ENCODE measurements at places on chromosomes 11 and 22.

GRCh38 chr22:37664249-37665101 lies 6.0 kb downstream of the PDXP start:
- no peak for DNase-seq

DNA sequence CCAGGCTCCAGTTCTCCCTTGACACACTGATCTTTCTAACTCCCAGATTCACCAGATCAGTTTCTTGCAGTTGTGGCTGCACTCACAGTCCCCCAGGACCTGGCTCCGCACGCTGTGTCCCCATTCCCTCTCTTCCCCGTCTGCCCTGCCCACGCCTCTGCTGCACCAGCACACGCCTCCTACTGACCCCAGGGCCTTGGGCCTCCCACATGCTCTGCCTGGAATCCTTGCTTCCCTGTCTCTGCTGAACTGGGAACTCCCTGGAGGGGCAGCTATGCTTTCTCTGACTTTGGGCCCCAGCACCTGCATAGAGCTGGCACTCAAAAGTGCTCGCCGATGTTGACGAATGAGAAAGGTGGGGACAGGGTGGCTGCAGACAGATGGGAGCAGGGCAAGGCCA lies 68.9 kb downstream of the MYO7A start:
- DNase-seq: no peak

DNA sequence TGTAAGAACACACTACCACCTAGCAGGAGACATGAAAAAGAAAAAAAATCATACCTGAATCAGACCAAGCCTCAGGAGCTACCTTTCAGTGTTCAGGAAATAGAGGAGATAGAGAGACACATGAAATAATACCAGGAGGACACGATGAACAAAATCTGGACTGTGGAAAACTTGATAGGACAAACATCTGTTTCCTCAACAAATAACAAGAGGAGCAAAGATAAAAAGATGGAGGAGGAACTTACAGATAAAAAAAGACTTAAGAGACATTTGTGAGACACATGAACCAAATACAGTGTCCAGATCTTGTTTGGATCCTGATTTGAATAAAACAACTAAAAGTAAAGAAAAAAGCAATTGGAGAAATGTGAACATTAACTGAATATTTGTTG lies 12.4 kb upstream of the KCNE3 start:
- DNase-seq: no peak

DNA sequence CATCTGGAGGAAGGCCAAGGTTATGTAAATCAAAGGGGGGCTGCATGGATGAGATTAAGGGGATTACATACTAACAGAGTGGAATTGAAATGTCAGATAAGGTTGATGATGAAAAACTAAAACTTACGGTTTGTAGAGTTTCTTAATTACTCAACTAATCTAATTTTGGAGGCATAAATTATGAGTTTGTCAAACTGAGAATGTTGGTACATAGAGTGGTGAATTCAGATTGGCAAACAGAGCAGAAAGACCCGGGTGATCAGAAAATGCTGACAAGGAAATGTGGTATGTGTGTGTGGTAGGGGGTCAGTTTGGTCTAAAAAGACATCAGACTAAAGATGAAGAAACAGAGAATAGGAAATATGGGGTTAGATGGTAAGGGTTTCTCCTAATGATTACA lies 11.0 kb downstream of the MS4A6E start:
- DNase-seq: no peak

DNA sequence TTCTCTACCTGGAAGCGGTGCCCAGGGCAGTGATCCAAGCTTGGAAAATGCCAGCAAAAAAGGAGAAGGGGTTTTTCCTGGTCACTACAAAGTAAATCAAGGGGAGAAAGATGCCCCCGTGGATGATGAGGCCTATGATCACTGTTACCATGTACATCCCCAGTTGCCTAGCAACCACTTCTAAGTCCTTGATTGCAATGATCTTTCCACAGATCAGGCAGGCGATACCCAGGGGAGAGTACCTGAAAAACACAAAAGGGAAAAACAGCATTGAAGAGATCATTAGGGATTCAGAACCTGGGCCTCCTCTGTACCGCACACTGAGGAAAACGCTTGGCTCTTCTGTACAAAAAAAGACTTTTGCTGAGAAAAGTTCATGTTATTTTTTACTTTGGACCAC lies 127.1 kb downstream of the SLC1A2 start:
- no peak for DNase-seq

GRCh38 chr22:50173311-50173982 lies 2.9 kb downstream of the PANX2 start:
- no peak for DNase-seq

- no peak for DNase-seq
These were observed 553 bp downstream of the NAALAD2 start for GRCh38 chr11:90135016-90135415.

DNA sequence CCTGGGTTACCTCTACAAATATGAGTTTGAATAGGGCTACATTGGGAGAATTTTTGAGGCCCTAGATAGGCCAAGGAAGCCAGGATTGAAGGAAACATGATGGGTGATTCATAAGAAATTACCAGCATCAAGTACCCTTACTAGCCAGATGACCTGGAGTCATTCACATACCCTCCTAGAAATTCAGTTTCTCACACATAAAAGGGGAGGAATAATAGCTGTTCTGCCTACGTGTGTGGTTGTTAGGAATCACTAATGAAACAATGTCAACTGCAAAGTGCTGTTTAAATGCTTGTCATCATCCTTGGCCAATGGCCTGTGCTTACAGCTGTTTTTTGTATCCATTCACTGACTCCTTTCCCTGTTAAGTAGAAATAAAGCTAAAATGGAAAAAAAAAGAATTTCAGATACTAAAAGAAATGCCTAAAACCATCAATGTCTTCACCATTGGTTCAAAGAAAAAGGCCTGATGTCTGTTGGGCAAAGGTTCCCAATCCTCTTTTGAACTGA lies 114.4 kb downstream of the NCAM1 start:
- DNase-seq: no peak

DNA sequence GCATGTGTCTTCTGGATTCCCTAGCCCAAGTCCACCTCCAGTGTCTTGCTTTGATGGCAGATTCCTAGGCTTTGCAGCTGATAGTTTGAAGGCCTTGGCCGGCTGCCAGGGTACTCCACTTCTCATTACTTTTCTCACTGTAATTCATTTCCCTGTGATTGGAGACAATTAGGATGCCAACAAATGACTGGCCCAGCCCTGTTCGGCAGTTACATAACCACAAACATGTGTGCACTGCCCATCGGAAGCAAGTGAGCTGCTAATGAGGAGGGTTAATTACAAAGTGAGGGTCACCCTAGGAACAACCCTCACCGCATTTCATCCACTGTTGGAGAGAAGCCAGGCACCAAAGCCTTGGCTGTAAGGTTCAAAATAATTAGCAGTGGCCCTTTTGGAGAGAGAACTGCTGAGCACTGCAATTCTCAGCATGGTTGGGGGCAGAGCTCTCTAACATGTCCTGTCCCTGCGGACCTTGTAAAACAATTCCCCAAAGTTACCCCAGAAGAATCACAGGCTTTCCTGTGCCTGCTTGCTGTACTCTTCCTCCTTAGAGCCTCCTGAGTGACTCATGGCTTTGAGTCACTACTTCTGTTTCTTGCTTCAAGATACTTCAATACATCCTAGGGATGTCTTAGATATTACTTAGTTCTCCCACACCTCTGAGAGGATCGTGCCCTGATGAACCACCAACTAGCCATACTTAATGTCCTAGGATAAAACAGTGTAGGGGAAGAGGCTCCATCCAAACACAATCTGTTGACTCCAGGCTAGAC lies 109.7 kb upstream of the GALNT18 start:
- peak; percentile 68 for DNase-seq

DNA sequence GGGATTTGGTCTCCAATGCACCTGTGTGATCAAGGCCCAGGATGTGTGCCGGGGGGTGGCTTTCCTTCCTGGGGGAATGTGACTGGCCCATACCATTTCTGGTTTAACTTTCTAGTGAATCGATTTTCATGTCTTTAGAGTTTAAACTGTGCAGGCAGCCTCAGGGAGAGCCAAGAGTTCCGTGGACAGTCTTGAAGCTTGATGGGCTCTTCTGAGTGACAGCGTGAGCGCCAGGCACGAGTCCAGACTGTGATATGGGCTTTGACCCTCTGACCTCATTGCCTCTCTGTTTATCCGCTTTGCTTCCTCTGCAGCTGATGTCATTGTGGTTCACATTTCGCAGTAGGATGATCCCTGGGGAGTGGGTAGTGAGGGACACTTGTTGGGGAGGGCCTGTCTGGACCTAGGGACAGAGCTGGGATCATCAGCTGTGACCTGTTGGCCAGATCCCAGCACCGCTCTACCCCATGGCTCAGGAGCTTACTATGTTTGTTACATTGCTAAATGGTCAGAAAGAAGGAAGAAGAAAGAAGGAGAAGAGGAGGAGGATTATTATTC lies 80.6 kb upstream of the CLDN5 start:
- DNase-seq: no peak

- DNase-seq: no peak
These were observed 11.3 kb upstream of the CXCR5 start for GRCh38 chr11:118872403-118872821.

GRCh38 chr22:36913427-36914389 lies at the start of gene CSF2RB:
Gene CSF2RB (plus strand): TSS chr22:36913628. CDS start chr22:36922208, 8,580 bp downstream.
- no peak for DNase-seq

- no peak for DNase-seq
These were observed 4.2 kb upstream of the SYT8 start for GRCh38 chr11:1830322-1831223.

DNA sequence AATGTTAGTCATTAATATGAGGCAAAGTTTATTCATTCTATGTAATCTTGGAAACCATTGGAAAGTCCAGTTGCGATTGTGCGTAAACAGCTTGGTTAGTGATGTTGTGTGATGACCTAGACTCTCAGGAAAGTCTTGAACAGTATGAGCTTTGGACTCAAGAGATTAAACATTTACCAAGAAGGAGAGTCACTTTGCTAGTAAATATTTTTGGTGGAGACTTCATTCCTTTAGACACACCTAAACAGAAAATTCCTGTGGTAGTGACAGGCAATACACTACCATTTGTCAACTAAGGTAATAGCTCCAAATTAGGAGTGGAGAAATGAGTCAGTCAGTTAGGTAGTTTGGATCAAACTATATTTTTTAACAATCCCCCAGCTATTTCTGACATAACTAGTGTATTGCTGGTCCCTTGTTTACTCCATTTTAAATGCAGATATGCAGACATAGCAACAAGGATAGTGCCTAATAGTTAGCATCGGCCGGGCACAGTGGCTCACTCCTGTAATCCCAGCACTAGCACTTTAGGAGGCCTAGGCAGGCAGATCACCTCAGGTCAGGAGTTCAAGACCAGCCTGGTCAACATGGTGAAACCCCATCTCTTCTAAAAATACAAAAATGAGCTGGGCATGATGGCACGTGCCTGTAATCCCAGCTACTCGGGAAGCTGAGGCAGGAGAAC lies 89.3 kb downstream of the ARHGAP42 start:
- peak; percentile 82 for DNase-seq

DNA sequence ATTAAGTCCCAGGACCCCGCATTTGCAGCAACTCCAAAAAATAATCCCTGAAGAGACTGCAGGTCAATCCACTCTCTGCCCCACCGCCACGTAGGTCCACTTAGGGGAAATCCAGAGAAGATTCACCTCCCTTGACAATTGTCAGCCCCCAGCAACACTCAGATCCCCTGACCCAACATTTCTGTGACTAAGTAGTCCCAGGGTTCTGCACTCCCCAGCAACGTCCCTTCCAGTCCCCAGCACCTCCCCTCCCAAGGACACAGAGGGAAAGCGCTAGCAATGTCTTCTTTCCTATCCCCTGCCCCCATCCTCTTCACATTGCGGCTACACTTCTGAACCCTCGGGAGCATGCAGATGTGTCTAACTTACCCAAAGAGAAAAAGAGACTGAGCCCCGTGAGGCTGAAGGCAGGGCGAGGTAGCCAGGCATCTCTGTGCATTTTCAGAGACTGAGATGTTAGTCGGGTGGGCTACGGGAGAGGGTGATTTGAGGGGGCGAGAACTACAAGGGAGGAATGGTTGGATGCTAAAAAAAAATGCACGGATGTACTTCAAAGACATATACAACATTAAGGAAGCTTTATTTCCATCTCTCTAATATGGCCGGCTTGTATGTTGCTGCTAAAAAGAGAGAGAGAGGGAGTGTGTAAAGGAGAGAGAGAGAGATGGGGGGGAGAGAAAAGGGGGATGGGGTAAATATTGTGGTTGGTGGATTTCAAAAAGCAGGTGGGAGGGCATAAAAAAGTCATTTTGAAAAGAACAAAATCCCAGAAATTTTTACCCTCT lies at the start of gene SCN2B:
TSS of gene SCN2B (minus strand) at position 647 of the 785 bp plus-strand sequence. CDS start at position 439, 208 bp downstream.
- no peak for DNase-seq

DNA sequence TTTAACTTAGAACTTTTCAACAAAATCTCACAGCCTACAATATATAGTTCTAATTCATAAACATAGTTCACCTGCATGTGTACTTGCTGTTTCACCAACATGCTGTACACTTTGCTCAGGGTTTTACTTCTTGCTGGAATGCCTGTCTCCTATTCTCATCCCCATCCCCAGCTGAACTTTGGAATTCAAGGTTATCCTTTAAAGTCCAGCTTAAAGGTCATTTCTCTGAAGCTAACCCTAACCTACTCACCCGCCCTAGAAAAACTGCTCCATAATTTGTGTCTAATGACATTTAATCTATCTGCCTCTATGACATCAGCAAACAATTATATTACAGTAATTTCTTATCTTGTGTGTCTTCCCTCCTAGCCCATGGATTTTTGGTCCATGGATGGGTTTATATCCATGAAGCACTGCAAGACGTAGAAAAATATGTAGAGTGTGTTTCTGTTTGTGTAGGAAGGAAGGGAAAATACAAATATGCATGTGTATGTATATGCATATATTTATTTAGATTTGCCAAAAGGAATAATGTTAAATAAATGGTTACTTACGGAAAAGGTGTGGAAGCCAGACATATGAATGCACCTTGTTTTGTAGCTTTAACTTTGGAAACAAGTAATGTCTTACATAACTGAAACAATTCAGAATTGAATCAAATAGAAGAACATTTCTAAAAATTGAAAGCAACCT lies 99.5 kb upstream of the APOA1 start:
- no peak for DNase-seq

DNA sequence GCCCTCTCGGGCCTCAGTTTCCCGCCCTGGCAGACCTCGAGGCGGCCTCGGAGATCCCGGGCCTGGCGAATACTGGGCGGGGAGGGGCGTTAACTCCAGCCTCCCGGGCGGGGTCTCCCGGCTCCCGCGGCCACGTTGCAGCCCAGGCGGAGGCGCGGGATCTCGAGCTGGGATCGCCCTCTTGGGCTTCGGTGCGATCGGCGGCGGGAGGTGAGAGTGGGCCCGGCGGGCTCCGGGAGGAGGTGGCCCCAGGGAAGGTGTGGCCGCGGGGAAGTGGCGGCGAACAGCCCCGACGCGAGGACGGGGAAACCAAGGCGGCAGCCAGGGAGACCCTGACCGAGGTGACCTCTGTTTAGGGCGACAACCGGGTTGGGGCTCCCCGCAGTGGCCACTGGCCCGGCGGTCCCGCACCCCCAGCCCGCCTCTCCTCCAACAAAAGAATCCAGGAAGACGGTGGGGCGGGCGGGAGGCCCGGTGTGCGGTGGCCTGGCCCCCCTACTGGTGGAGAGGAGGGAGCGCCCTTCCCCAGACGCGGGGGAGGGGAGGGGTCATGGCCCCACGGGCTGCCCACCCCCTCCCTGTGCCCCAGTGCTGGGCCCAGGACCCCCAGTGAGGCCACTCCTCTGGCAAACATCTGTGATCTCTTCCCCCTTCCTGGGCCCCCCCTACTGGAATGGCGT lies at the start of gene PHETA2:
TSS of gene PHETA2 (plus strand) at position 117 of the 680 bp plus-strand sequence. CDS start 3,046 bp downstream, outside the sequence.
- DNase-seq: no peak

All from HCT116 (cell line).